Aorta (tissue), 5 donors: ENCODE measurements at places on chromosomes 12 and 14.

- no peak for DNase-seq
Observed at GRCh38 chr12:121943926-121944325, 25.5 kb downstream of the CFAP251 start.

- no peak for DNase-seq
Observed at GRCh38 chr14:24081739-24082211, 10.4 kb downstream of the CPNE6 start.

- no peak for DNase-seq
Observed at GRCh38 chr12:42756841-42757623, 167.5 kb upstream of the PRICKLE1 start.

DNA sequence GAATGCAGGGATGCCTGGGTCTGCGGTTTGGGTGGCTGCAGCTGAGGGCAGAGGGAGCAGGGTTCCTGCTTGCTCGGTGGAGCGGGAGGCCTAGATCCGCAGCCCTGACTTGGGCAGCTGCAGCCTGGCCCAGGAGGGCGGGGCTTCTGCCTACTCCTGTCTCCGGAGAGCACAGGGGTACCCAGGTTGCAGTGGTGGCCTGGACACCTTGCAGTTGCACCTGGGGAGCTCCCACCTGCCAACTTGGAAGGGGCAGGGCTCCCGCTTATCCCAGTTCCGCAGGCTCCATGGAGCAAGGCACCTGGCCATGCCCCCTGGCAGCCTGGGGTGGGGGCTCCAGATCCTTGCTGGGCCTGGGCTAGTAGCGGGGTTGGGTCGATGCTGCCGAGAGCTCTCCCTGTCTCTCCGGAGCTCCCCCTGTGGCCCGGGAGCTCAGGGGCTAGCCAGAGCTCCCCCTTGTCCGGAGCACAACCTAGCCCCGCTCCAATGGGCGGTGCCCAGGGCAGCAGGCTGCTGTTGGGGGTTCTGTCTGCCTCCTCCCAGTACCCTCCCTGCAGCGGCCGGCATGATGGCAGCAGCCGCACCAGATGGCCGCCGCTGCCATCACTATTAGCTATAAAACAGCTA, 136.4 kb downstream of the PTPRR start:
- peak; percentile 51 for DNase-seq

DNA sequence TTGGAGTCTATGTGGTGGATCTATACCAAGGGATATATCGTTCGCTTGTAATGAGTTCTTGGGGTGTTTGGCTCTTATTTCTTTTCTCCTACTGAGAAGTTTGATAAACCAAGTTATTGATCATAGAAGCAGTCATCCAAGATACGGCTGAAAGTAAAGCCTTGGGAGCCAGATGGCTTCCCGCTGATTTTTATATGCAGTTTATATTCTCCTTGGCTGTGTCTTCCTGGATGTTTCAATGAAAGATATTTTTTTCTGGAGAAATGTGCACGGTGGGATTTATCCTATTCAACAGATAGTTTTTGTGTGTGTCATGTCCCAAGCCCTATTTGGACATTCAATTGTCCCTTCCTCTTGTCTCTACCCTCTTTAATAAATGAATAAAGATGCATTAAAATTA, 289.0 kb downstream of the ERC1 start:
- no peak for DNase-seq

- DNase-seq, result no peak
Observed at GRCh38 chr12:3791256-3791874, 38.5 kb upstream of the CRACR2A start.

- DNase-seq, result no peak
Observed at GRCh38 chr14:35999294-35999693, 173.2 kb downstream of the BRMS1L start.

- DNase-seq, result no peak
Observed at GRCh38 chr14:64501411-64502171, 2.0 kb downstream of the ZBTB25 start.

- no peak for DNase-seq
Observed at GRCh38 chr14:27587103-27587502, 989.3 kb upstream of the NOVA1 start.

DNA sequence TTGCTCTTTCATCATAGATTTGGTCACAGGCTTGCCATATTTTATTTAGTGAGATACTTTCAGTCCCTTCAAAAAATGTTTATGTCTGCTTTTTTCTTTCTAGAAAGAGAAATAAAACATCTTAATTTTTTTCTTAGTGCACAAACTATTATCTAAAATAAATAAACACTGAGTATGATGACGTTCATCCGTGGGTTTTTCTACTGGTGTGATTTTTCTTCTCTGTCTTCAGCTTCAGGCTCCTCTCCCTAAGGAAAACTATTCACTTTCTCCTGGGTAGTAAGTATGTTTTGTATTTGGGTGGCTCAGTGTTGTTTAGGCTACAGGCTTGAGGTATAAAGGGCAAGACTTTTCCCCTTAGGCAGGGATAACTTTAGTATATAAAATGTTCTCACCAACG, 154.7 kb downstream of the DACT1 start:
- no peak for DNase-seq

DNA sequence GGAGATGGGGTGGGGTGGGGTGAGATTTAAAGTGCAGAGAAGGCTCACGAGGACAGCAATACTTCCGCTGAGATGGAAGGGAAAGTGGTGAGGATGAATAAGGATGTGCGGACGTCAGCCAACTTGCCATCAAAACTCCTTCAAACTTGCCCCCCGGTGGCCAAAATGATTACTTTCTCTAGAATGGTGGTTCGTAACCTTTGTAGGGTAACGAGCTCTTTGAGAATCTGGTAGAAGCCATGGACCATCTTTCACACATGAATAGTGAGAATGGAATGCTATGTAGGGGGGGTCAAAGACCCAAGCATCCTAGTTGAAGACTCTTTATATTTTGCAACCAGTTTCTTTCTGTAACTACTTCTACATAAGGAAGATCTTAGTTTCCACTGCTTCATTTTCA, 245.9 kb upstream of the DDHD1 start:
- DNase-seq, result no peak

DNA sequence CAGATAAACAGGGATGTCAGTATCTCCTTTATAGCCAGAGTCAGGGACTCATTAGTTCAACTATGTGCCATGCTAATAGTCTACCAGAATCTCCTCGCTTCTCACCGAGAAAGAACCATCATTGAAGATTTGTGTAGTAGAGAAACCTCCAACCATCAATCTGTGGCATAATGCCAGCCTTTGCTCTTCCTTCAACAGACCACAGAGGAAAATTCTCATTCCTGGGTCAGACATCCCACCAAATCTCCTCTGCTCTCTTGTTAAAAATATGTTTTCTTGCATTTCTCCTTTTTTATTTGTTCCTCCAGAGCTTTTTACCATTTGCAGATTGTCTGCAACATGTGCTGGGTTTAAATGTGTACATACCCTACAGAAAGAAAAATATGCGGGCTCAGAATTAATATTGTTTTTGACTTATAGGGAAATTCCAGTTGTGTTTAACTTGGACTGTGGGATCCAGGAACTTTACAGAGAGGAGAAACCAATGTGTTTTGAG, 64.9 kb downstream of the LLPH start:
- DNase-seq, result no peak

GRCh38 chr12:131082290-131083194, 128.8 kb downstream of the ADGRD1 start:
- peak; percentile 35 for DNase-seq

- no peak for DNase-seq
Observed at GRCh38 chr12:128871516-128871892, 18.2 kb downstream of the GLT1D1 start.

- DNase-seq, result peak; percentile 59
Observed at GRCh38 chr12:121295746-121296617, 527 bp downstream of the CAMKK2 start.

GRCh38 chr14:21771671-21772070, 98.1 kb upstream of the OR4E1 start:
- DNase-seq, result no peak

DNA sequence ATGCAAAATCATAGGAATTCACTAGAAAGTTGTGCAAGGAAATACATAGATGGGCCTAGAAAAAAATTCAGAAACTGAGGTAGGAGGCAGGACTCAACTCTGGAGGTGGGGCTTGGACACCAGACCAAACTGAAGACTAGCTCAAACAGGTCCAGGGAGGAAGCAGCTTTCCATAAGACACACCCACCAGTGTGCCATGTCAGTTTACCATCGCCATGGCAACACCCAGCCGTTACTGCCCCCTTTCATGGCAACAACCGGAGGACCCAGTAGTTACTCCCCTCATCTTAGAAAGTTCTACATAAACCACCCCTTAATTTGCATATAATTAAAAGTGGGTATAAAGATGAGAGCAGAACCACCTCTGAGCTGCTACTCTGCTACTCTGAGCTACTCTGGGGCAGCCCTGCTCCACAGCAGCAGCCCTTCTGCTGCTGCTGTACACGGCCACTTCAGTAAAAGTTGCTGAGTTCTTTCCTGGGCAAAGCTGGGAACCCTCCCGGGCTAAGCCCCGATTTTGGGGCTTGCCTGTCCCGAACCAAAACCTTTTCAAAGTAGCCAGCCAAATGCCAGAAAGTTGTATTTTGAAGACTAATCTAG, 30.8 kb upstream of the NINJ2 start:
- DNase-seq, result no peak

GRCh38 chr12:104006929-104007328, 41.3 kb downstream of the TDG start:
- no peak for DNase-seq

DNA sequence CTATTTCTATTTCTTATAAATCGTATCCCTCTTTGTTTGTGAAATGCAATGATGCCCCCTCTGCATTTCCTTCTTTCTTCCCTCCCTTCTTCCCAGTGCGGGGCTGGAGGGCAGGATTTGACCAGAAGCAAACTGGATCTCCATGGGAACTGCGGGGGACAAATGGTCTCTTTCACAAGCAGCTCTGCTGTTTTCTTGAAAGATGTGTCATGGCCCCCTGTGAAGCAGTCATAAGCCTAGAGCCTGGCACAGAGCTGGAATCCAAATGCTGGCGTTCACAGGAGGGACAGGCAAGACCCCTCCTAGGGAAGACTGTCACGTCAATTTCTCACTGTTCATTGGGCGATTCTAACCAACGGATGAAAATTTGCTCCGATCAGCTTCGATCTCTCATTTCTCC, 203.5 kb upstream of the NOS1 start:
- DNase-seq, result no peak

DNA sequence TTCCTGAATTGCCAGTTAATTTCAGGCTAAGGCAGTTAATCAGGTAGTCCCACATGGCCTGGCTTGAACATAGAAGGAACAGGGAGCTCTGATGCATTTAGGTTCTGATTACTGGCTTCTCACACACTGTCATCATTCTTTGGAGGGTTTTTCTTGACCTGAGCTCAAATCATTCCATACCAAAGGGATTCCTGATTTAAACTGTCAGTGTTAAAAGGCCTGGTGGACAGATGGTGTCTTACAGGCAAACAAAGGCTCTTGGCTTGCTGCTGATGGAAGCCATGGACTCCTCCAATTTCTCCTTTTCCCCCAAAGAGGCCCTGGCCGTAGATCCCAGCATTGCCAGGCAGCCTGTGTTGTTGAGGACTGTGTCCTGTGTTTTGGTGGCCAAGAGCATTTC, 30.2 kb downstream of the CACNA1C start:
- no peak for DNase-seq

DNA sequence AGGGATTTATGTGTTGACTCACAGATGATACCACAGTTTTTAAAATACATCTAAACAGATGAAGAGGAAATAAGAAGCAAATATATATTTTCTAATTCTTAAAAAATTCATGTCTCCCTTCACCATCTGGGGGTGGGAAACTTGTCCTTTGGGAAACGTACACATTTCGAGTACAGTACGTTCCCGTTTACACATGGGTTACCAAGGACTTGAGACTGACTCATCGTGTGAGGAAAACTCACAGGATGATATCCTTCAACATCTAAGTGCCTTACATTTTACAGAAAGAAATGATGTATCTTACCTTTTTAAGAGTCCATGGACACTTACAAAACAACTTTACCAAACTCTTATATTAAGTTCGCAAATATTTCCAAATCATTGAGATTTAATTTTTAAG, 16.0 kb upstream of the FBLN5 start:
- DNase-seq, result no peak

DNA sequence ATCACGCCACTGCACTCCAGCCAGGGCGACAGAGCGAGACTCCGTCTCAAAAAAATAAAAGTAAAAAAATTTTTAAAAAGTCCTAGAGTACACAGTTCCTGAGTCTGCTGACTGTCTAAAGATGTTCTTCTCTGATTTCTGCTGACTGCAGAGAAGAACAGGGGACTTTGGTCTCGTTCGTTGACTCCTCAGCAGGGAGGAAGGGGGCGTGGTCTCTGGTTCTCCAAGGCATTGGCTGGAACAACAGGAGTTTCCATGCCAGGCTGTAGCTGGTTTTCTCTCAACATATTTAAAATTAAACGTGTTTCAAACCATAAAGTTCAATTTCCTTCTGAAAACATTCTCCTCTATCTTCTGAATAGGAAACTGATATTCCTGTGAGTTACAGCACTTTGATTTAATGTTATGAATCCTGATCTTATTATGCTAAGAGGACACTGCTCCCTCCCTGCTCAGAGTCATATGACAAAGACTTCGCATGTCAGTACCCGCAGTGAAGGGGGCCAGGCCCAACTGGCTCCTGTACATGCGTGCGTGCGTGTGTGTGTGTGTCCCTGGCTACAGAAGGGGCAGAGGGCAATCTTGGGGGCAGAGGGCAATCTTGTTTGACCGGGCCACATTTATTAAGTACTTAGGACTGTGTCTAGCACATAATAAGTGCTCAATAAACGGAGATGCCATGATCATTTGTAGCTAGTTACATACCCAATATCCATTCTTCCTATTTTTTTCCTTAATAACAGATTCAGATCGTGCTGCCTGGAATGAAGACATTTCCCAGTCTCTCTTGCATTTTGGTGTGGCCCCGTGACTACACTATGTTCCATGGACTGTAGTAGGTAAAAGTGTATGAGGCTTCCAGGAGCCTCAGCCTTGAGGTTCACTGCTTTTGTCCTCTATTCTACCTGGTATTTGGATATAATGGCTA, 16.5 kb upstream of the HNF1A start:
- peak; percentile 83 for DNase-seq
